ENCODE measurements at places on chromosomes 13 and 19.

- H3K36me3 ChIP-seq, result no peaks in the 10 kb centered on the region
- H3K4me1 ChIP-seq, result peaks cover 6% of the 10 kb centered on the region
- H3K27ac ChIP-seq, result no peak overlapping the region
- no peaks in the 10 kb centered on the region for H3K27me3 ChIP-seq
- DNase-seq, result no peak
- H3K4me3 ChIP-seq, result no peak overlapping the region
Measured at GRCh38 chr13:44540761-44541434, 35.2 kb downstream of the TSC22D1 start.

DNA sequence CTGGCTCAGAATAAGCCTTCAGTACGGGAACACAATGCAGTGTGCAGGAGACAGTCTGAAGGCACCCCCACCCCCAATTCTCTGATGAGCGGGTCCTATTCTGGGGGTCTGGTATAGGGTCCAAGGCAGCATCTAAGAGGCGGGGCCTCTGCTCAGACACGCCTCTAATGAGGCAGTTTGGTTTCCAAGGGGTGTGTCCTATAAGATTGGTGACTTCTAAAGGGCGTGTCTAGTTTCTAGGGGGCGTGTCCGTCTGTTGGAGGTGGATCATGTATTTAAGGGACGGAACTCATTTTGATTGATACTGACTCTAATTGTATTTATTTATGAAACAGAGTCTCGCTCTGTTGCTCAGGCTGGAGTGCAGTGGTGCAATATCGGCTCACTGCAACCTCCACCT, 8.7 kb downstream of the FIZ1 start:
- peaks cover 13% of the 10 kb centered on the region for H3K4me1 ChIP-seq
- H3K36me3 ChIP-seq, result no peaks in the 10 kb centered on the region
- no peak overlapping the region for H3K4me3 ChIP-seq
- H3K27me3 ChIP-seq, result no peaks in the 10 kb centered on the region

GRCh38 chr13:46567671-46568070, 14.7 kb downstream of the LRCH1 start:
- no peaks in the 10 kb centered on the region for H3K36me3 ChIP-seq
- no peak overlapping the region for H3K27ac ChIP-seq
- H3K4me3 ChIP-seq, result no peak overlapping the region
- no peaks in the 10 kb centered on the region for H3K27me3 ChIP-seq
- H3K4me1 ChIP-seq, result peaks cover 5% of the 10 kb centered on the region
- no peak for DNase-seq

DNA sequence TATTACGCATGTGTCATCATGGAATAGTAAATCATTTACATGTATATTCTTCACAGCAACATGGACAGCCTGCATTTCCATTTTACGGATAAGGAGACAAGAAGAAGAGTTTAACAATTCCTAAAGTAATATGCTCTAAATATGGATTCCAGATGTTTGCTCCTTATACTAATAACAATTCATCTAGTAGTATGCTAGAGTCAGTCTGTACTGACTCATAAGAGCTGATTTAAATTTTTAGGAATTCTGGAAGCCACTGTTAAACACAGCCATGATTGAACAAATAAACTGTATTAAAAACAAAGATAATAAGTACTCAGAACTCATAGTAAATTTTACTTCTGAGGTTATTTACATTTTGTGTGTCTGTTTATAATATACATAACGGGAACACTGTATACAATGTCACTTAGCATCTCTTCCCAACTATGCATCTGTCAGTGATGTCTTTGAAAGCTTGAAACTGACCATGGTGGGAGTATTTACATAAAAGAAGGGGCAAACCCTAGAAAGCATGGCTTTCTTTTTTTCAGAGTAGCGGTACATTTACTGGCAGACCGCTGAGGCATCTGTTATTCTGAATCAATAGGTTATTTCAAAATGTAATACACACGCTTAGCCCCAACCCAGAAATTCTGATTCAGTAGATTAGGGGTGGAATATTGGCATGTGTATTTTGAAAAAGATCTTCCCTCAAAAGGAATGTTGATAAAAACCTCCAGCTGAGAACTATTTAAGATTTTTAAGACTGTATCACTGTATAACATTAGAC, 12.9 kb downstream of the ZC3H13 start:
- no peak overlapping the region for H3K4me3 ChIP-seq
- no peaks in the 10 kb centered on the region for H3K27me3 ChIP-seq
- DNase-seq, result no peak
- no peak overlapping the region for H3K27ac ChIP-seq
- no peaks in the 10 kb centered on the region for H3K36me3 ChIP-seq

DNA sequence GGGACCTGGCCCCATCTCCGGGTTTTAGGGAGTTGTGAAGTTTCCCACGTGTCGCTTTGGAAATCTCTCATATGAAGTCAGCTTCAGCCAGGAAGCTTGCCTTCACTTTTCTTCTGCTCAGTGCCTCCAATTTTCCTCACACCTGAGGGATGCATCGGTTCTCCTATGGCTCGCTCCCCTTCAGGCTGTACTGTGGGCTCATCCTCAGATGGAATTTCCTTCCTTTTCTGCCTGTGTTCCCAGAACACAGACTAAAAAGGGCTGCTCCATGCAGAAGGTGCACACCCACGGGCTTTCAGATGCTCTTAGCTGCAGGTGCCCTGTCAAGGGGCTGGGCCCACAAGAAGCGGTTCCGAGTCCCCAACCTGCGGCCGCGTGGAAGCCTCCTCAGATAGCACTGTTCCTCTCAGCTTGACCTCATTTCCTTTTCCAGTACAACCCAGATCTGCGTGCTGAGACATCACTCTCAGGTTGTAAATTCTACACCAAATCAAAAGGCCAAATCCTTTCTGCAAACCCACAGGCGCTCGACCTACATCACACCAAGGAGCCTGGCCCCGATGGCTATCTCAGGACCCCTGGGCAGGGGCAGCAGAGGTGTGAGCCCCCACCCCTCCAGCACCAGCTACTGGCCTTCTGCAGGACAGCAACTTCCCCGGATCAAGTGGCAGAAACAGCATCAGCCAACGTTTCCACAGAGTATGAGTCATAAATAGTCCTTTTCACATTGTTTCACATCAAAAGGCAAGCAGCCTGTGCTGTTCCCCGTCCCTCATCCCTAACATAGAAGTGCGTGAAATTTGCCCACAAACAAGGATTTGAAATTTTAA, 275.9 kb downstream of the ZNF536 start:
- DNase-seq, result no peak
- H3K36me3 ChIP-seq, result no peaks in the 10 kb centered on the region
- H3K4me1 ChIP-seq, result no peaks in the 10 kb centered on the region
- no peak overlapping the region for H3K27ac ChIP-seq
- no peak overlapping the region for H3K4me3 ChIP-seq

GRCh38 chr13:112702341-112702985, 12.6 kb downstream of the ATP11A start:
- H3K36me3 ChIP-seq, result no peaks in the 10 kb centered on the region
- H3K27me3 ChIP-seq, result no peaks in the 10 kb centered on the region
- no peak overlapping the region for H3K4me3 ChIP-seq
- peaks cover 35% of the 10 kb centered on the region for H3K4me1 ChIP-seq
- DNase-seq, result no peak

- no peaks in the 10 kb centered on the region for H3K27me3 ChIP-seq
- H3K4me3 ChIP-seq, result no peak overlapping the region
- H3K36me3 ChIP-seq, result no peaks in the 10 kb centered on the region
Measured at GRCh38 chr13:89846926-89847585, 1500.4 kb upstream of the MIR17HG start.

GRCh38 chr13:80113714-80114454, 227.0 kb downstream of the SPRY2 start:
- H3K27me3 ChIP-seq, result no peaks in the 10 kb centered on the region
- H3K4me3 ChIP-seq, result no peak overlapping the region
- H3K36me3 ChIP-seq, result no peaks in the 10 kb centered on the region
- no peaks in the 10 kb centered on the region for H3K4me1 ChIP-seq
- H3K27ac ChIP-seq, result no peak overlapping the region

- no peak for DNase-seq
- H3K4me1 ChIP-seq, result peaks cover 69% of the 10 kb centered on the region
- H3K27ac ChIP-seq, result peak overlapping the region; percentile 91
- peaks cover 6% of the 10 kb centered on the region for H3K36me3 ChIP-seq
- H3K27me3 ChIP-seq, result no peaks in the 10 kb centered on the region
- H3K4me3 ChIP-seq, result no peak overlapping the region
Measured at GRCh38 chr19:14563989-14564651, 7.7 kb downstream of the NDUFB7 start.

GRCh38 chr19:31316201-31316951, 32.9 kb downstream of the TSHZ3 start:
- no peak overlapping the region for H3K4me3 ChIP-seq
- peaks cover 10% of the 10 kb centered on the region for H3K4me1 ChIP-seq
- peak overlapping the region; percentile 58 for H3K27ac ChIP-seq
- no peaks in the 10 kb centered on the region for H3K27me3 ChIP-seq
- H3K36me3 ChIP-seq, result no peaks in the 10 kb centered on the region

- DNase-seq, result no peak
- no peak overlapping the region for H3K27ac ChIP-seq
- no peaks in the 10 kb centered on the region for H3K36me3 ChIP-seq
- peaks cover 50% of the 10 kb centered on the region for H3K4me1 ChIP-seq
Measured at GRCh38 chr13:110092831-110093247, 214.1 kb downstream of the COL4A1 start.

- no peak overlapping the region for H3K4me3 ChIP-seq
- DNase-seq, result no peak
- no peaks in the 10 kb centered on the region for H3K27me3 ChIP-seq
Measured at GRCh38 chr13:77502104-77502720, 33.3 kb upstream of the SCEL start.

- H3K4me3 ChIP-seq, result no peak overlapping the region
- no peak for DNase-seq
- H3K27ac ChIP-seq, result no peak overlapping the region
- no peaks in the 10 kb centered on the region for H3K4me1 ChIP-seq
- no peaks in the 10 kb centered on the region for H3K36me3 ChIP-seq
Measured at GRCh38 chr13:93066187-93066586, 160.4 kb upstream of the GPC6 start.

GRCh38 chr19:44592451-44592890, 20.9 kb upstream of the IGSF23 start:
- H3K27ac ChIP-seq, result no peak overlapping the region
- H3K4me3 ChIP-seq, result no peak overlapping the region
- no peaks in the 10 kb centered on the region for H3K27me3 ChIP-seq
- no peak for DNase-seq
- no peaks in the 10 kb centered on the region for H3K36me3 ChIP-seq
- H3K4me1 ChIP-seq, result no peaks in the 10 kb centered on the region

GRCh38 chr13:79393564-79394249, 12.3 kb downstream of the RBM26 start:
- H3K36me3 ChIP-seq, result peaks cover 49% of the 10 kb centered on the region
- DNase-seq, result peak; percentile 15
- peak overlapping the region; percentile 29 for H3K27ac ChIP-seq
- no peaks in the 10 kb centered on the region for H3K27me3 ChIP-seq
- H3K4me3 ChIP-seq, result no peak overlapping the region
- peaks cover 37% of the 10 kb centered on the region for H3K4me1 ChIP-seq

DNA sequence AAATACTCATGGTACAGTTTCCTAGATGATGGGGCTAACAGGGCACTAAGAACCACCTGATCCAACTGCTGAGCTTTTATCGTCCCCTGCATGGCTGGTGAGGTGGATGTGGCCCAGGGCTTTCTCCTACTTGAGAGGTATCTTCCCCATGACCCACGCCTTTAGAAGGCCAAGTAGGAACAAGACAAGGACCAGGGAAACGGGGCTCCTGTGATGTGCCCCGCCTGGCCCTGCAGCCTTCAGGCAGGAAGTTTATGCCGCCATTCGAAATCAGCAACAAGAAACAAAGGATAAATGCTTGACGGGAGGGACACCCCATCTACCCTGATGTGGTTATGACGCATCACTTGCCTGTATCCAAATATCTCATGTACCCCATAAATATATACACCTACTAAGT, 4.1 kb downstream of the NLRP13 start:
- no peak for DNase-seq
- no peaks in the 10 kb centered on the region for H3K27me3 ChIP-seq
- H3K27ac ChIP-seq, result no peak overlapping the region
- no peaks in the 10 kb centered on the region for H3K36me3 ChIP-seq
- H3K4me3 ChIP-seq, result no peak overlapping the region
- H3K4me1 ChIP-seq, result no peaks in the 10 kb centered on the region

GRCh38 chr13:99506634-99507033, 5.4 kb downstream of the TM9SF2 start:
- no peaks in the 10 kb centered on the region for H3K27me3 ChIP-seq
- H3K4me3 ChIP-seq, result no peak overlapping the region
- H3K4me1 ChIP-seq, result peaks cover 8% of the 10 kb centered on the region
- H3K36me3 ChIP-seq, result peaks cover 6% of the 10 kb centered on the region

DNA sequence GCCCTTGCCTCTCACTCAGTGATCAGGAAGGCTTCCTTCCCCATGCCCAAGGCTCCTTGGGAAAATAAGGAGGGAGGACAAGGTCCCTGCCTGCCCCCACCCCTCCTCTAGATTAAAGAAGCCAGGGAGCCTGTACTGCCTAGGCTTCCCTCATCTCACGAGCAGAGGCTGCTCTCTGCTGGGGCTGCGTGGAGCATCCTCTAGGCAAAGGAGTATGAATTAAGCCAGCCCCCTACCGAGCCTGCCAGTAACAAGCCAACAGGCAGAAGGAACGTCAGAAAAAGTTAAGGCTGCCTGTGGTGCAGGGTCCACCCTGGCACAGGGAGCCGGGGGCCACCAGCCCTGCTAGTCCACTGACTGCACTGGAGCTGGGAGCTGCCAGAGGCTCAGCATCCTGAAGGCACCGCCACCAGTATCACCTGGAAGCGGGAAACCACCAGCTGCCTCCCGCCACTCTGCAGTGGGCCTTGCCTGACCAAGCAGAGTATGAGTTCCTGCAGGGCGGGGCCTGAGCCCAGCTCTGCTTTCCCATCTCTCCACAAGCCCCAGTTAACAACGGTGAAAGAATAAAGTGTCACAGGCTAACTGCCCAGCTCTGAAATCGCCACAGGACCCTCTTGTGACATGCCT, 6.8 kb downstream of the NAPA start:
- peaks cover 13% of the 10 kb centered on the region for H3K36me3 ChIP-seq
- peak overlapping the region; percentile 99 for H3K27ac ChIP-seq
- no peak overlapping the region for H3K4me3 ChIP-seq
- peaks cover 71% of the 10 kb centered on the region for H3K4me1 ChIP-seq
- no peak for DNase-seq

DNA sequence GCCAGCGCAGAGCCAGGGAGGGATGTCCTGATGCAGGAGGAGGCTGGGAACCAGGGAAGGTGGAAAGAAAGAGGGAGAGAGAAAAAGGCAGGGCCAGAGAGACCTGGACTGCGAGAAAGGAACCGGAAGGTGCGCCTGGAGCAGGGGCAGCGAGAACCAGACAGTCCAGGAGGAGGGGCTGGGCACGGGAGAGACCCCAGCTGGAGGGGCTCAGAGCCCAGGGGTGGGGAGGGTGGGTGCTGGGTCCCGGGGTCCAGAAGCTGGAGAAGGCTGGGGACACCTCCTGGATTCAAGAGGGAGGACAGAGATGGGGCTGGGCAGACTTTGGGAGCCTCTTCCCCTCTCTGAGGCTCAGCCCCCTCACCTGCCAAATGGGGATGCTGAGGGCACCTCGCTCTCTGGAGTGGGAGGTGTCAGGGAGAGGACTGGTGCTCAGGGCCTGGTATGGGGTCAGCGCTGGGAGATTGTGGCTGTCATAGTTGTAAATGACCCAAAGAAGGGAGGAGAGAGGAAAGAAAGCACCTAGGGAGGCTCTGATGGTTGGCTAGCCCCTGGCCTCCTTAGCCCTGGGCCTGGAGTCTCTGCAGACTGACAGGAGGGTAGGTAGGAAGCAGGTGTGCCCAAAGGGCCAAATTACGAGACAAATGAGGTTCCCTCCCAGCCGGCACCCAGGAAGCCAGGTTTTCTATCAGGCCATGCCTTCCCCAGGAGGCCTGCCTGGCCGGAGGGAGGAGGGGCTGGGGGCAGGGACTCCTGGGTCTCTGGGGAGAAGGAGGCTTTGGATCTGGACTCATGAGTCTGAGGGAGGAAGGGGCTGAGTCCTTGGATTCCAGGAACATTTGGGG, 1.3 kb upstream of the SPACA6 start:
- no peaks in the 10 kb centered on the region for H3K27me3 ChIP-seq
- H3K27ac ChIP-seq, result peak overlapping the region; percentile 92
- H3K4me3 ChIP-seq, result peak overlapping the region; percentile 60
- no peak for DNase-seq
- peaks cover 35% of the 10 kb centered on the region for H3K36me3 ChIP-seq
